ENCODE measurements at places on chromosomes 13 and 19.

- no peak for DNase-seq
Observed at GRCh38 chr13:51825681-51826254, 19.2 kb downstream of the TMEM272 start.

GRCh38 chr13:98423417-98423816, 153.5 kb downstream of the STK24 start:
- DNase-seq: no peak

DNA sequence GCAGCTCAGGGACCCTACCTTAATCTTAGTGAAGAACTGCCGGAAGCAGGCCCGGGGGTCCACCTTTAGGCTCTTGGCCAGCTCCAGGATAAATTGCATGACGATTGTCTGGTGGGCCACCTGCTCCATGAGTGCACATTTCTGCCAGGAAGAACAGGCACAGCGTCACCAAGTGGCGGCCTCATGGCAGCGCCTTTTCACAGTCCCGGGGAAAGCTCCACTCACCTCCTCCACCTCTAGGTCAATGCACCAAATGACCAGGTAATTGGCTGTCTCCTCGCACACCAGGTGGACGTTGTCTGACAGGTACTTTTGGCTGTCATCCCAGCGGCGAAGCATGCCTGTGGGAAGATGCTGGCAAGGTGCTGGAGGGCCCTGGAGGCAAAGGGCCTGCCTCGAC, 8.3 kb downstream of the CDC37 start:
- no peak for DNase-seq

DNA sequence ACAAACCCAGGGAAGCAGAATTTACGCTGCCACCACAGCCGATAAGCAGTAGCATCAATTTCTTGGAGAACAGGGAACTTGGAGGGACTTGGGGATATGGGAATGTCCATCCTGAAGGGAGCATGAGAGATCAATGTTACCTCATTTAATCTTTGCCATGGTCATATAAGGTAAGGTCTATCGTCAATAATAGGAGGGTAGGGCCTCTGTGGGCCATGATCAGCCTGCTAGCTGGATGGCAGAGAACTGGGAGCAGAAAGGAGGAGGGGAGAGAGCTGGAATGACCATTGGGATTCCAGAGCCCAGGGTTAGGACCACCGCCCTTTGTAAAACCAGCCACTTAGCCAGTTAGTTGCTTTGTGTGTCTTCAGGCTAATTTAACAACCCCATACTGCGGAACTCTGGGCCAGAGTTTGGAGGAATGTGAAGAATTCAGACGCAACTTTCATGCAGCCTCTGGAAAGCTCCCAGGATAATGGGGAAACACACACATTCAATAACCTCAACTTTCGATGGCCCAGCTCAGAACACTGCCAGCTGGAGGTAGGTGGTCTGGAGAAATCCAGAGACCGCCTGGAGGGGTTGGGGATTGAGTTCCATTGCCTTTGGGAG, 40.3 kb downstream of the ZNF557 start:
- DNase-seq: no peak

Data from CD4-positive, alpha-beta T cell (primary cell).